ELR (cell line): ENCODE measurements at places on chromosomes 16 and 17.

GRCh38 chr16:87679593-87680271 is 77.4 kb downstream of the JPH3 start:
- DNase-seq, result no peak

DNA sequence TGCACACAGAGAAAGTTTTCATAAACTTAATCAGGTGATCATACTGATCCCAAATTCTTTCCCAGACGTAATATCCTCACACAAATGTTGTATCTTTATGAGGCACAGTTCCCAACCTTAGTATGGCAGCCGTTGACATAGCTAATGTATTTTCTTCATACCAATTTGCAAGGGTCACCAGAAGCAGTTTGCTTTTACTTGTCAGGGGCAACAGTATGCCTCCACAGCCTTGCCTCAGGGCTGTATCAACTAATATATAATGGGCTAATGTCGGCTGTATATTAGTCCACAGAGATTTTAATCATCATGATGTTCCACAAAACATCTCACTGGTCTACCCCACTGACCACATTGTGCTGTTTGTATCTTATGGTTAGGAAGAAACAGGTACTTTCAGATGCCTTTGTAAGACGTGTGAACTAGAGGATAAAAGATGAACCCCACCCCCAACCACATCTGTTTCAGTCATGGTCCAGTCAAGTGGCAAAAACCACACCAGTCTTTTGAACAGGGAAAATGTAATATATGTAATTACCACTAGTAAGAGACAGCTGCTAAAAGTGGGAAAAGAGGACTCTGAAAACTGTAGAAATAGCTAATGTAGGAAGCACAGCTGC is 55.2 kb downstream of the GAN start:
- no peak for DNase-seq

GRCh38 chr17:18960803-18961511 is 9.0 kb downstream of the SLC5A10 start:
- DNase-seq, result peak; percentile 80

DNA sequence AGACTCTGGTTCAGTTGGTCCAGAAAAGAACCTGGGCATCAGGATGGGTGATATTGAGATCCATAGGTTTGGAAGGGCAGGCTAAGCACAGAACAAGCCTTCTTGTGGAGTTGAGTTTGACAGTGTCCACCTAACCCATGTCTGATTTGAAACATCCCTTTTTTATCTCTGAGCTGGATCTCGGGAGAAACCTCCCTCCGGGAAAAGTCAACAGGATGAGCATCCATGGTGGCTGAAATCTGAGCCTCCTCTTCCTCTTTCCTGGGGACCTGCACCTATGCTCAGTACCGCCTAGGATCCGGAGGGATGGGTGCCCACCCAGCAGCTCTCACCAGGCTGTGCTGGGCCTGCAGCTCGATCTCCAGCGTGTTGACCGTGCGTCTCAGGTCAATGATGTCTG is 3.4 kb downstream of the KRT32 start:
- no peak for DNase-seq

- DNase-seq, result peak; percentile 16
Measured at GRCh38 chr16:75702242-75702641, 981 bp upstream of the DUXB start.

DNA sequence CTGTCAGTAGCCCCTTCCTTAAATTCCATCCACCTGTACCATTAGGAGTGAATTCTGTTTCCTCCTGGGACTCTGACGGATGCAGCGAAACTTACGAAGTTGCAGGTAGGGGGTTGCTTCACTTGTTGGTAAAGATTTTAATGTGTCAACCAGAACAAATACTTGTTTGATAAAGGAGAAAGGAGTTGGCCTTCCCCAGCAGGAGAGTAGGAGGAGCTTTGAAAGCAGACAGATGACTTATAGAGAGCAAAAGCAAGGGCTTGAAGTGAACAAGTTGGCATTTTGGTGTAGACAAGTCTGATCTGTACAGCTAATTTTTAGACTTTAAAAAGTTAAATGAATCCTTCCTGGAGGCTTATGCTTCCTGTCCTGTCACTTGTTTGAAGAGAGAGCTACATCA is 38.1 kb upstream of the PMFBP1 start:
- DNase-seq, result no peak
